Activated CD4-positive, alpha-beta T cell treated with anti-CD3 and anti-CD28 coated beads, Interleukin-2, amount 50 U/mL, for 1 hour (primary cell): ENCODE measurements at places on chromosomes 1 and 21.

DNA sequence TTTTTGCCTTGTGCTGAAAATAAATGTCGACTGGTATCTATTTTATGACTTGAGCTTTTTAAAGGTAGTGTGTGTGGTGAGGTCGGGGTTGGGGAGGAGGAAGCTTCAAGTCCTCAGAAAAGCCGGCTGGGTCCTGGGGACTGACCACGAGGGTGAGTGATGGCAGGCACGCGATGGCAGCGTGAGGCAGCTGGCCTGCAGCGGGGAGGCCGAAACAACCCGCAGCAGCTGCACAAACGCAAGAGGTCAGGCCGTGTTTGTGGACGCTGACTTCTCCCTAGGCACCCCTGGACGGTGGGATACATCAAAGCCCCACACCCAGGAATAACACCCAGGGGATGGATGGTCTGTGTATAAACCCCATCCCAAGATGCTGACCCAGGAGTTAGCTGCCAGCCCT is 51.4 kb downstream of the ZBTB18 start:
- DNase-seq = no peak

DNA sequence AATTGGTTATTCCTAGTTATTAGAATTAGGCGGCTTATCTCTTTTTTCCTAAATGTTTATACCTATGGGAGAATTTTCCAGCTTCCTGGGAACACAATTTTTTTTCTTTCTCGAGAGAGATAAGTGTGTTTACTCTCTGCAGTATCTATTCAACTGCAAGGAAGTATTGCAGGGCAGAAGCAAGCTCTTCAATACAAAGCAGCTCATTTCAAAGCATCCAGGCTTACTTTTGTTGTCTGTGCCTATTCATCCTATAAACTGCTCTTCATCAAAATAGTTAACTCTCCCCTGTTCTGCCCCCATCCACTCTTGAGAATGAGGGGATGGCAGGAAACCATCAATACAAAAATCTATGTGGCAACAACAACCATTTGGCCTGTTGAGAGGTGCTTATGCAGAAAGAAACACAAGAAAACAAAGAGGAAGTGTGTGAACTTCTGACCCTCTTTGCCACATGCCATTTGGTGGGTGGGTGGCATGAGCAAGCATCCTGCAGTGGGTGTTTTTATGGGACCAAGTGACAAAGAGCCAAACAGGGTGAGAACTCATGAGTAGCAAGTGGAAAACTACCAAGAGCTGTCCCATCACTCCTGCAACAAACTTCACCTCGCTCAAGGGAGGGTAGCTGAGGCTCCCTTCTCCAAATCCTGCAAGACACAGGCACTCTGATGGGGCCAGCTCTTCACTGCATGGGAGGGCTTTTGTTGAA is 50.6 kb upstream of the MRPS6 start:
- no peak for DNase-seq

GRCh38 chr1:107365527-107366240 is 224.8 kb downstream of the NTNG1 start:
- DNase-seq = no peak

GRCh38 chr21:38908537-38908936 is 102.8 kb downstream of the ETS2 start:
- DNase-seq = no peak

- no peak for DNase-seq
Observed at GRCh38 chr1:110250749-110251148, 40.6 kb downstream of the KCNC4 start.
